Fibroblast of mammary gland (primary cell): ENCODE measurements at places on chromosomes 7 and 10.
A peak's percentile ranks its signal among the peaks of the same experiment; 100 is the strongest.

DNA sequence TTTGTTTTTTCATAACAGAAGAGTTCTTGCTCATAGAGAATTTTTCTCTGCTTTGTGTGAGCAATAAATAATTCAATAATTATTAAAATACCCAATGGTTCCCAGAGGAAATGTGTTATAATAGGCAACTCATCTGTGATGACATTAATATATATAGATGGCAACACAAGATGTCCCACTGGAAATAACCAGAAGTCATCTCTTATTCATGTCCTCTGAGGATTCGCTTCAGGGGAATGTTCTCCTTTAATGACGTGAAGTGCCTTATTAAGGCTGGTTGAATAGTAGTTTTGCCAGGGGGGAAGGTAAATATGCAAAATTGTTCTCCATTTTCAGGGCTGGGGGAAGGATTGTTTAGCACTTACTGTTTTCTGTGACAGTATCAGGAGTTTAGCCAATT is 3.1 kb downstream of the SLC39A12 start:
- peak; percentile 73 for DNase-seq

DNA sequence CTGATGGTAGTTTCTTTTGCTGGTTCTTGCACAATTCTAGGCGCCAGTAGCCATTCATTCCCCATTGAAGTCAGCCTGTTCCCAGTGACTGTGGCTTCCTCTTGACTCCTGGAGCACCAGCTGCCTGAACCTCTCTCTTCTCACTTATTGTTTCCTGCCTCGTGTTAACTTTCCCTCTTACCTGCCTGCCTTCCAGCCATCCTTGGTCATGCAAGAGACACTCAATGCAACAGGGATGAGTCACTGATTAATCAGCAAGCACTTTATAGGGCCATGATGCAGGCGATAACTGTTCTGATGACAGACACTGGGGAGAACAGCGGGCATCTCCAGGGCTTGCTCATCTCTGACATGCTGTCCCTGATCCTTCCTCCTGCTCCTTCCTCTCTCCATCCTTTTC is 122.0 kb downstream of the PLCE1 start:
- peak; percentile 71 for DNase-seq

DNA sequence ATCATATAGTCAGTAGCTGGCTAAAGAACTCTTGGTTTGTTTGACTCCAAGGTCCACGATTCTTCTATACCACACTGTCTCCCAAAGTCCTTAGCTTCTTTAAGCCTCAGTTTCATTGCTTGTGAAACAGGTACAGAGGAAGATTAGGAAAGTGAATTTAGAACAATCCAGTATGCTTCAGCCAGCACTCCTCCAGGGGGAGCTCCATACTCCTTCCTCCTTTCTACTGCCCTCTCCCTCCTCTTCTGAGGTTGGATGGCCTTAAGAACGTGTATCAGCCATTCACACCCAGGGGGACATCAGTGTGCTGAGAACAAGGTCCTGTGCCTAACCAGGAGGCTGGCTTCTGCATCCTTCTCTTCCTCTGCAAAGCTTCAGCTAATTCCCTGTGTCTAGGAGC is 54.8 kb upstream of the CALD1 start:
- peak; percentile 75 for DNase-seq

DNA sequence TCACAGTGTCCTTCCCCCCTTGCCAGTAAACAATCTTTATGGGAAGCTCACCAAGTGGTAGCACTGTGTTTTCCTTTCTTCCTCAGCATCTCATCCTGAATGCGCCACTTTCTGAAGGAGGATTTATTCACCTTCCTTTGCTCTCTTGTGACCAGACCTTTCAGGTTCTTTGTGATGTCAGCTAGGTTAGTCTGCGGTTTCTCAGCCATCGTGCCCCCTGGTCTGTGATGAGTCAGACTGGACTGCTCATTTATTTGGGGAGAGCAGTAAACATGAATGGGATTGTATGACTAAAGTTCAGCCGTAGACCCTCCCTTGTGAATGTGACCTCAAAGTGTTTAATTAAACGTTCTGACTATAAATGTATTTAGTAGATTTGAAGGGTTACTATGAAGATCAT is 235.1 kb upstream of the CELF2 start:
- DNase-seq = peak; percentile 67

DNA sequence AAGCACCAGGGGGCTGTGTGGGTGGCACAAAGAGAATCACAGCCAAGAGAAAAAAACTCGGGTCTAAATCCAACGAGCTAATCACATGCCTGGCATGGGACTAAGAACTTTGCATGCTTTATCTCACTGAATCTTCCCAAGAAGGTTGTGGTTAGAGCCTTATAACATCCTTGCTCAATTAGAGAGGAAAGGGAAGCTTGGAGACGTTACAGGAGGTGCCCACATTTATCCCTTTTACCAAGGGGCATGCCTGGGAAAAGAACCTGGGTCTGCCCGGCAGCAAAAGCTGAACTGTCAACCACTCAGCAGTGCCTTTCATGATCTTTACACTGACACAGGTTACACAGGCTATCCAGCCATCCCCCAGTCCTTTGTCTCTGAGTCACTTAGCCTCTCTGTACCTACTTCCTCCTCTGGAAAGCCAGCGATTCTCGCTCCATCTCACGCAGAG is 190.1 kb downstream of the PRPF18 start:
- peak; percentile 46 for DNase-seq

DNA sequence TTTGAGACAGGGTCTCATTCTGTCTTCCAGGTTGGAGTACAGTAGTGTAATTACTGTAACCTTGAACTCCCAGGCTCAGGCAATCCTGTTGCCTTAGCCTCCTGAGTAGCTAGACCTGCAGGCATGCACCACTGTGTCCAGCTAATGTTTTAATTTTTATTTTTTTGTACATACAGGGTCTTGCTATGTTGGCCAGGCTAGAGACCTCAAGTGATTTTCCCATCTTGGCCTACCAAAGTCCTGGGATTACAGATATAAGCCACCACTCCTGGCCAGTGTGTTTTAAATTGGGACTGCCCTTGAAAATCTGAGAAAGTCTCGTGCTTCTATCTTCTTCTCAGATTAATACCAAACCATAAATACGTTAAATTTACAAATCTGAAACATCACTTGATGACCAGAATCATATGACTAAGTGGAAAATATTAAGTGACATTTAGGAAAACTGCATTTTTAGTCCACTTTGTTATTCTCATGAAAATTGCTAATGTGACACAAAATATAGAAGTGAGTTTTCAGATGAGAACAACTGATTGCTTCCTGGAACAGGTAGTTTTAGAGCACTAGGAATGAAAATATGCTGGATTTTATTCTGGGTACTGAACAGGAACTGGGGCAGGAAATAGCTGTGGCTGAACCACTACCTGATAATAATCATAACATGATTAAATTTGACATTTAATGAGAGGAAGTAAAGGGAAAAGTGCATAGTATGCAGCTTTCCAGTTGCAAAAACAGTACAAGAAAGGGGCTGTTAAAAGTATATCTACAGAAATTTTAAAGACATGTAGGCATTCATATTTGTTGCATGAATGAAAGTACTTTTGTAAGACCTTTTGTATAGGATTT is 4.2 kb downstream of the PHTF2 start:
- no peak for DNase-seq

DNA sequence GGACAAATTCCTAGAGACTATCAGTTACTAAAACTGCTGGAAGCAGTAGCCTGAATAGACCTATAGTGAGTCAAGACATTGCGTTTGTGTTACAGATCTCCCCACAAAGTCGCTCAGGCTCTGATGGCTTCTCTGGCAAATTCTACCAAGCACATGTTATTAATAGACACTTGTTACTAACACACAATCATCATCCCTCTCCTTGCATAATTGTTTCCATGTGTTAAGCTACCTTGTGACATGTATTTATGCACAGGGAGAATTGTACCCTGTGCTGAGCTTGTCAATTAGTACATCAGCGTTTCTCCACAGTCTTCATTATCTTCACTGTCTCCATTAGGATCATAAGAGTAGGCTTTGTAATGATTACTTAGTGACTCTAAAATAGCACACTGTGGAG is 31.2 kb downstream of the DYNC2I1 start:
- peak; percentile 78 for DNase-seq
